ENCODE measurements at places on chromosomes 2 and 18. TPM values are rescaled to one million over a fixed set of nuclear protein-coding genes. Genes with fewer than 3 reads are reported as not detected.

The PDCD1 gene
- total RNA-seq, result 0.48 TPM

DNA sequence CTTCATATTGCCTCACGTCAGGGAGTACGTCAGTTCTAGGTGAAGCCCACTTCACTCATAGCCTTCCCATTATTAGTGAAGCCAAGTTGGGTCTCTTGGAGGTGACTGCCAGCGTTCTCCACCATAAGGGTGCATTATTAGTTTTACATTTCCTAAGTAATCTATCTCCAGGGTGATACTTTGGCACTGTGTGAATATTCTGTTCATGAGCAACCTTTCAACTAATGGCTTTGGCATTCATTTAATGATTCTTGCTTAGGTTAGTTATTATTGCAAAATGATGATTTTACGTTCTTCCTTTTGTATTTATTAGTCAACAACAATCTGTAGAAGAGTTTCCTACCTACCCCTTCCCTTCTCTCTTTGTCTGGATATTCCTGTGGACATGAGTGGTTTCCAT lies 97.5 kb downstream of the MAP4K4 start:
- no peak for DNase-seq

- DNase-seq, result no peak
Observed at GRCh38 chr2:64221935-64222334, 77.7 kb upstream of the PELI1 start.

DNA sequence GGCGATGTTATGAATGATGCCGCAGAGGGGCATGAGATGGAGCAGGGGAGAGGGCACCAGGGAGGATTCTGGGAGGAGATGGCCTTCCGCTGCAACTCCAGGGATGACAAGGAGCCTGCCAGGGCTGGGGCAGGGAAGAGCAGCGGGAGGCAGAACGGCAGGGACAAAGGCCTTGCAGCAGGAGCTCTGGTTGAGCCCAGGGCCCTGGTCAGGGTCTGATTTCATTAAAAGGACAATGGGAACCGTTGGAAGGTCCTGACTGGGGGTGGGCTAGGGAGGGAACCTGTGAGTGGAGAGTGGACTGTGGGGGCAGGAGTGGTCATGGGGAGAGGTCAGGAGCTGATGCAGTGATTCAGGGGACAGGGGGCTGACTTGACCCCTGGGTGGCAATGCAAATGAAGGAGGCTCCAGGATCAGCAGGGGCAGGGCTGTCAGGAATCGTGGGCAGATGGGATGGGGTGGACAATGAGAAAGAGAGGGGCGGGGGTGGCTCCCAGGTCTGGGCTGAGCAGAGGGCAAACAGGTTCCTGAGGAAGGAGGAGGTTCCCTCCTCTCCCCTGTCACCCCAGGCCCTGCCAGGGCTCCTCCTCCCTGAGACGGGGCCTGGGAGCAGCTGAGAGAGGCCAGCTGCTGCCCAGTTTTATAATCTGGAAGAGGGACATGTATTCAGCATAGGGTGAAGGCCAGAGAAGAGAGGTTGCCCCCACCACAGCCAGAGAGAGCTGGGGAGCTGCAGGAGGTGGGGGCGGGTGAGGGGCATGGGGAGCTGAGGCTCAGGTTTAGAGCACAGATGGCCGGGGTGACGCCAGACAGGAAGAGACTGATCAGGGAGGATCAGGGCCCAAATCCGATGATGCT lies 7.3 kb upstream of the DUSP2 start:
- DNase-seq, result no peak

The OTOF gene
- total RNA-seq, result not detected

- no peak for DNase-seq
Observed at GRCh38 chr2:235343869-235344268, 150.0 kb upstream of the AGAP1 start.

Measured in H1 (cell line).